ENCODE measurements at places on chromosomes 2 and 18.

GRCh38 chr18:2916184-2916583 lies 69.4 kb downstream of the EMILIN2 start:
- no peak for DNase-seq

DNA sequence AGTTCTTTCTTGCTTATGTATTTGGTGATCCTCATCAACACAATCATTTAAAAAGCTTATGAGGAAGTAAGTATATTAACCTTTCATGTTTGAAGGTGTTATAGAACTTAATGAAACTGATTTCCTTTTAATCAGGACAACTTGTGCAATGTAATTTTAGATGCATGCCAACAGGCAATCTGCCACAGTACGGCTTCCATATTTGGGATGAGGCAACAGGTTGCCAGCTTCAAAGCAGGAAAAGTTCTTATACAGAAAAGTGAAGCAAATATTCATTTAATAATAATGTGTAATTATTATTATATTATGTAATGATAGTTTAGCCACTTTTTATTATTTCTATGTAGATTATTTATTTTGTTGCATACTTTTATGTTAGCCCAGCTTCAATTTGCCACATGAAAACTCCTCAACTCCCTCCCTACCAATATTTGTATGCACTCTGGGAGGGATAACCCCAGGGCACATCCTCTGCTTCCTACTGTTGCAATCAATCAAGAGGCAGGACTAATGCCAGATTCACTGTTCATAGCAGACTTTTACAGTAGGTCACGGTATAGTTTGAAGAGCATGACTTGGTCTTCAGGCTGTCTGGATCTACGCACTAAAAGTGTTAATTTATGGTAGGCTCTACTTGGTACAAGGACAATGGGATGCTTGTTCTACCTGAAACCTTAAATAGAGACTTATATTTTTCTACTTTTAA lies 277.2 kb downstream of the AGPS start:
- no peak for DNase-seq

DNA sequence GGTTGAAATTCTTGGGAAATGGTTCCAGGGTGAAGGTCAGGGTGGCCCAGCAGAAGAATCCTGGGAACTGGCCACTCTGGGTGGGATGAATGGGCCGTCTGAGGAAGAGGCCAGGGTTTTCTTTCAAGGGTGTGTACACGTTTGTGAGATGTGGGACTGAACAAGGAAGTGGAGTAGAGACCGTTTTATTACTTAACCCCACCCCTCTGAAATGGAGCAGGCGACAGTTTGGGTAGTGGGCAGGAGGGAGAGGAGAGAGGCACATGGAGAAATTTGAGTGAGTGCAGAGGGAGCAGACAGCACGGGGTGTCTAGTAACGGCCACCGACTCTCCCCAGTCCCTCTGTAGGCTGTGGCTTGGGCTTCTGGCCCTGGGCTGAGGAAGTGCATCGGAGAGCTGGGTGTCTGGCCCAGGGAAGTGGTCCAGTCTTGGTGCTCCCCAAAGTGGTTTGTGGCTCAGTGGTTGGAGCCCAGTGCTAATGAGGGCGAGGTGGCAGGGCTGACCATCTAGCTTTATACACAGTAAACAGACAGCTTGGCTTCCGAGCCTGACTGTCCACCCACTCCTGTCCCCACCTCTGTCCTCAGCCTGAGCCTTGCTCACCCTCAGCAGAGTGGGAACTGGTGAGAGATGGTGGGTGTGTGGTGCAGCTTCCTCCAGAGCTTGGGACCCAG lies 135.3 kb downstream of the DYSF start:
- no peak for DNase-seq

DNA sequence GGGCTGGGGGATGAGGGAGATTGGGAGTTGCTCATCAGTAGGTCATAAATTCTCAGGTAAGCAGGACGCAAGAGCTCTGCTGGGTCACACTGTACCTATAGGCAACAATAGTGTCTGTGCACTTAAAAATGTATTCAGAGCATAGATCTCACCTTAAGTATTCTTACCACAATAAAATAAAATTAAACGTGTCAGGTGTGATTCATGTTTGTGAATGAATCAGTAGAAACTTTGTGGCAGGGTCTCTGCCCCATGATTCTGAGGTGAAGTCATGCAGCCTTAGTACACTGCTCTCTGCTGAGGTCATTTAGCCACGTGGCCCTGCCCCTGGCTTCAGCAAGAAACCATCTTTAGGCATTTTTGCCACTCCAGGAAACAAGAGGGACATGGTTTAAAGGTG lies 253.8 kb downstream of the FBXO15 start:
- no peak for DNase-seq

GRCh38 chr18:4096486-4096885 lies 358.6 kb downstream of the DLGAP1 start:
- DNase-seq, result no peak

DNA sequence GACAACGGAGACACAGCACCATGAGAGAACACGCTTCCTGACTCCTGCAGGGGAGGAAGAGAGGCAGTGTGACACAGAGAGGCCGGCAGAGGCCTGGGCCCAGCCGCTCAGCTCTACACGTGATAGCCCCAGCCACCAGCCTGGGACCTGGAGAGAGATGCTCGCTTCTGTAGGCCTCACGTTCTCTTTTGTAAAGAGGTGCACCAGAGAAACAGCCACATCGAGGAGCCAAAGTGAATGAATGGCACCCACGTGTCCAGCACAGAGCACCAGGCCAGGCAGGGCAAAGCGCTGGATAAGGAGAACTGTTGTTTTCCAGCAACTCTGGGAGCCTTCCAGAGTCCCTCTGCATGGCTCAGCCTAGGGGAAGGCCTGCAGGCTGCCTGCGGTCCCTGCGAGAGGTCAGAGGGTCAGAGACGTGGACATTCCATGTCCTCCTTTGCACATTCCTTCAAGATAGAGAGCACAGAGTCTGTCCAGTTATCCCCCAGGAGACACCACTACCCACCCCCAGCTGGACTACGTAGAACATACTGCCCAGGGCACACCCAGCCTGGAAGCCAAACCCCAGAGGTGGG lies 14.2 kb downstream of the LIMS2 start:
- no peak for DNase-seq

- no peak for DNase-seq
These were observed 168.1 kb downstream of the NRXN1 start for GRCh38 chr2:50863856-50864255.

- no peak for DNase-seq
These were observed 114.2 kb downstream of the ZNF532 start for GRCh38 chr18:58978916-58979315.

GRCh38 chr2:51781691-51782090 lies 749.8 kb upstream of the NRXN1 start:
- DNase-seq, result no peak

- no peak for DNase-seq
These were observed 144.6 kb upstream of the ZNF521 start for GRCh38 chr18:25496544-25496943.

- no peak for DNase-seq
These were observed 139.4 kb upstream of the HDAC4 start for GRCh38 chr2:239540174-239540573.

GRCh38 chr2:28480403-28481049 lies 15.3 kb upstream of the PLB1 start:
- DNase-seq, result no peak

DNA sequence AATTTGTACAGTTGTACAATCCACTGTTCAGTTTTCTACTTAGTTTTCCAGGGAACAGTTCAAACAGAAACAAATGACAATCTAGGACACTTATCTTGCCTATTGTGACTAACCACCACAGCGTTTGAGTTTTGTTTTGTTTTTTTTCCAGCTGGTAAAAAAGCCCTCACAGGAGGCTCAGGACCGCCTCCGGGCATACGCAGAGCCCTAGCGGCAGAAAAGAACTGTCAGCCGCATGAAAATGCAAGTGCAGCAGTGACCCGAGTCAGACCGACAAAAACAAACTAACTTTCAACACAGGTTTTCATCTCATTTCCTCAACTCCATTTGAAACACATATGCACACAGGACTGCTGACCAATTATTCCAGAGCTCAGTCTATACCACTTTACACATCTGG lies 68.6 kb downstream of the STEAP3 start:
- no peak for DNase-seq

DNA sequence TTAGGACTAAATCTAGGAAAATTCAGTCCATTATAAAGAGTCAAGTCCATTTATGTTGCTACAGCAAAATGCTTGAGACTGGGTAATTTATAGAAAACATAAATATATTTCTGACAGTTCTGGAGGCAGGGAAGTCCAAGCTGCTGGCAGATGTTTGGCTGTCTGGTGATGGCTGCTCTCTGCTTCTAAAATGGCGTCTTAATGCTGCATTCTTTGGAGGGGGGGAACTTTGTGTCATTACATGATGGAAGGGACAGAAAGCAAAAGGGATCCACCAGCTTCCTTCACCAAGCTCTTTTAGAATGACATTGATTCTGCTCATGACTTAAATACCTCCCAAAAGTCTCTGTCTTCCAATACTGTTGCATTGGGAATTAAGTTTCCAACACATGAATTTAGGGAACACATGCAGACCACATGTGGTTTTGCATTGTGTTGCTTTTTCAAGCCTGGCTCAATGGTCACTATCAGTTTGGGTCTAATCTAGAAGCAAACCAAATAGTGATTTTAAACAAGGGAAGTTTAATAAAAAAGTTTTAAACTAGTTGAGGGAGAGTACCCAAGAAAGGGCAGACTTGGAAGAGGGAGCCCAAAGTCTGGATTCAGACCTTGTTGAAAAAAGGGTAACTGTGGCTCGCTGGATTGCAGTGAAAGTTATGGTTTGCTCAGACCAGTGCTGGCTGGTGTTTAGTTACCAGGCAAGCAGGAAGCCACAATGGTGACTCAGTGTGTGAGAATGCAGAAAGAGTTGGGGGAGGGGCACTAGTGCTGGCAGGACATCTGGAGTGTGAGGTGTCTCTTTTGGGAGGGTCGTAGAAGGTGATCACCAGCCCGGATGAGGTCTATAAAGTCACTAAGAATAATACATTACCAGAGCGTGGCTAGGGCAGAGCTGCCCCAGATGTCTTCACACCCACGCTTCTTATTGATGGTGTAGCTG lies 30.8 kb downstream of the C18orf54 start:
- peak; percentile 5 for DNase-seq
